ENCODE measurements at places on chromosomes 5 and 9. TPM values are rescaled to one million over a fixed set of nuclear protein-coding genes. Genes with fewer than 3 reads are reported as not detected.

DNA sequence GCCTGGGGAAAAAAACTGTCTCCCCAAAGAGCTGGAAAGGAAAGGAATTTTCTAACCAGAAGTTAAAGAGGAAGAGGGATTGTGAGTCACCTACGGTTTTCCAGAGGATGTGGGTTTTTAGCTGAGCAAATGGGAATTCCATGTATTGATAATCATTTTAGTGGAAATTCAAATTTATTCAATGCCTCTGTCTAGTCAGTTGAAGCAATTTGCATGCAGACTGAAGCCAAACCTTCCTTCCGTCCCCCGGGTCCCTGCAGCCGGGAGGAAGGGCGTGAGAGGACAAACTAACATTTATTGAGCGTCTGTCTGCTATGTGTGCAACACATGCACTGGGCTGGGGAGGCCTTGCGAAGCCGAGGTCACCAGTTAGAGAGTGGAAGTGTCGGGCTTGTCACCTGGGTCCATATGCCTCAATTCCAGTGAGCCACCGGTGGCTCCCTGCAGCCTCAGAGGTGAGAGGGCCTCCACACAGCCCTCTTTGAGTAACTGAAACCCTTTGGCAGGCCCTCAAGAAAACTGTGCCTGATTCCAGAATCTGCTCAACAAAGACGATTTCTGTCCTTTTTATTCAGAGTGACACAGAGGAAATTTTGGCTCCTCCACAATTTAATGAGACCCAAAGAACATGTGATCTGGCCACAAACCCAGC lies 70.3 kb downstream of the COL27A1 start:
- no peak for DNase-seq

DNA sequence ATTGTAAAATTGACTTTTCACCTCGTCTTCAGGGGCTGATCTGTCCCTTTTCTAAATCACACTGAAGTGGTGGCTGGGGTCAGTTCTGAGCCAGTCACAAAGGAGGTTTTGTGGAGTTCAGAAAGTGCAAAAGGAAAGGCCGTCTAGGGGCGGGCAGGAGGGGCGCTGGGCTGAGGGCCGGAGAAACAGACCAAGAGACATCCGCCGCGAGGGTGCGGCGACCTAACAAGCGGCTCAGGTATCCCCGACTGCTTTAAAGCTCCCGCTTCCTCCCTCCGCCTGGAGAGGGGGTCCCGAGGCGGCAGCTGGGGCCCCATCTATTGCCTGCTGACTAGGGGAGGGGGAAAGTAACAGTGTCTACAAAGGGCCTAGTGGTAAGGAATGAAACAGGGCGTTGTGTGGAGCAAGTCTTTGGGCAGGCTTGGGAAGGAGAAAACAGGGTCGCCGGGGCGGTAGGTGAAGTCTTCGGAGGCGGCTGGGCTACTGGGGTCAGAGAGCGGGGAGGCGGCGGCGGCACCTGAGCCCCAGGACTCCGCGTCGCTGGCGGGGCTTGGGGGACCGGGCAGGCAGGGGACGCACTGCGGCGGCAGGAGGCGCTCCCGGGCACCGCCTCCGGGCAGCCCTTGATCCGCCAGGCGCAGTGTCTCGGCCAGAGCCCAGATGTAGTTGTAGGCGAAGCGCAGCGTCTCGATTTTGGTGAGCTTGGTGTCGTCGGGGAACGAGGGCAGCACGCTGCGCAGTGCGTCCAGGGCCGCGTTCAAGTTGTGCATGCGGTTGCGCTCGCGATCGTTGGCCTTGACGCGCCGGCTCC lies 950 bp downstream of the NEUROG1 start:
- no peak for DNase-seq

DNA sequence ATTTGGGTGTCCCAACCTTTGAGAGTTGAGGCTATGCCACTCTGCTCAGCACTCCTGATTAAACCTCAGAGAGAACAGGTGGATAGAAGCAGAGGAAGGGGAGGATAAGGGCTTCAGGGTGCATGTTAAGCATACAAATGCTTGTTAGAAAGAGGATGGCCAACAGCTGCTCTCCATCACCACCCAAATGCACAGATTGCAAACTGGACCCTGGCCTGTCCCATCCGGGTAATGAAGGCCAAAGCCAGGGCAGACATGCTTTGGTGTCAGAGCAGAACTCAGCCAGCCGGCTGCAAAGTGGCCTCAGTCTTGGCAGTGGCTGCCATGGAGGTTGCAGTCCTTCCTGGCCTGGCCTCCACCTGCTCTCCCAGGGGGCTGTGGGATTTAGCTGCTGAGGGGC lies 84.3 kb downstream of the SIL1 start:
- DNase-seq, result no peak

GRCh38 chr5:45094876-45095440 lies 286.2 kb downstream of the MRPS30 start:
- DNase-seq, result no peak

- DNase-seq, result no peak
Measured at GRCh38 chr9:100354121-100354800, 1.5 kb upstream of the TEX10 start.

- no peak for DNase-seq
Measured at GRCh38 chr5:130002183-130002582, 97.9 kb downstream of the CHSY3 start.

DNA sequence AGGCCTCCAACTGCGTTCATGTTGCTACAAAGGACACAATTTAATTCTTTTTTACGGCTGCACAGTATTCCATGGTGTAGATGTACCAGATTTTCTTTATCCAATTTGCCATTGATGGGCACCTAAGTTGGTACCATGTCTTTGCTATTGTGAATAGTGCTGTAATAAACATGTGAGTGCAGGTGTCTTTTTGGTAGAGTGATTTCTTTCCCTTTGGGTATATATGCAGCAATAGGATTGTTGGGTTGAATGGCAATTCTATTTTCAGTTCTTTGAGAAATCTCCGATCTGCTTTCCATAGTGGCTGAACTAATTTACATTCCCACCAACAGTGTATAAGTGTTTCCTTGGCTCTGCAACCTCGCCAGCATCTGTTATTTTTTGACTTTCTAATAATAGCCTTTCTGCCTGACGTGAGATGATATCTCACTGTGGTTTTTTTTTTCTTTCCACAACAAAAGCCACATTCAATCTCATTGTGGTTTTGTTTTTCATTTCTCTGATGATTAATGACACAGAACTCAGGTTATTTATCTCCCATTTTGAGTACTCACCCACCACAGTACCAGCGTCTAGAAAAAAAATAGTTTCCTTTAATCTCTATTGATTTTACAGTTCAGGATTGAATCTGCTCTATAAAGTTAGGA lies 21.9 kb downstream of the ARRDC3 start:
- no peak for DNase-seq

GRCh38 chr5:102921341-102922044 lies 166.4 kb downstream of the PAM start:
- DNase-seq, result no peak

GRCh38 chr5:145283141-145283810 lies 551.9 kb downstream of the PRELID2 start:
- no peak for DNase-seq

DNA sequence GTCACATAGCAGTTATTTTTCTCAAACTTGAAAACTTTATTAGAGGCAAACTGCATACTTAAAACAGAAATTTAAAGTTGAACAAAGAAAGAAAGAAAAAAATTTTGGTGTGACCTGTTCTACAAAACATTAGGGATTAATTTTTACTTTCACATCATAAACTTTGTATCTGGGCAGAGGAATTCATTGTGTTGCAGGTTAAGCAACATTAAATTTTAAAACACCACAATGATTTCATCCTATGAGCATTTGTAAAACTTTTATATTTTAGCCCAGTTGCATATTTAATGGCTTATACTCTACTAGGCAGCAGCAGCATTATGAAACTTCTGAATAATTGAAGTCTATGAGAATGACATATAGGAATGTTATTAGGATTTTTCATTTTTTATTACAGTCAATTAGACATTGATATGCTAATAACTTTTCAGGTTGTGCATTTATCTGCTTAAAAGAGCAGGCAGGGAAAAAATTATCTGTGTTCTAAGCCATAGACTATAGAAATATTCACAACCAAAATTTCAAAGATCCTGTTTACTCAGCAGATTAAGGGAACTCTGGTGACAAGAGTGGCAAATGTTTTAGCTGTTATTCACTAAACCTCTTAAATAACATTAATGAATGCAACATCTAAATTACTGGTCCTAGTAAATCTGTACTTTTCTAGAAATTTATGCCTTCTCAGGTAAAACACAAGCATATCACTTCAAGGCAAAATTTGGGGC lies 1088.5 kb upstream of the CDH6 start:
- DNase-seq, result no peak

GRCh38 chr5:82334085-82334692 lies 56.0 kb upstream of the RPS23 start:
- no peak for DNase-seq

DNA sequence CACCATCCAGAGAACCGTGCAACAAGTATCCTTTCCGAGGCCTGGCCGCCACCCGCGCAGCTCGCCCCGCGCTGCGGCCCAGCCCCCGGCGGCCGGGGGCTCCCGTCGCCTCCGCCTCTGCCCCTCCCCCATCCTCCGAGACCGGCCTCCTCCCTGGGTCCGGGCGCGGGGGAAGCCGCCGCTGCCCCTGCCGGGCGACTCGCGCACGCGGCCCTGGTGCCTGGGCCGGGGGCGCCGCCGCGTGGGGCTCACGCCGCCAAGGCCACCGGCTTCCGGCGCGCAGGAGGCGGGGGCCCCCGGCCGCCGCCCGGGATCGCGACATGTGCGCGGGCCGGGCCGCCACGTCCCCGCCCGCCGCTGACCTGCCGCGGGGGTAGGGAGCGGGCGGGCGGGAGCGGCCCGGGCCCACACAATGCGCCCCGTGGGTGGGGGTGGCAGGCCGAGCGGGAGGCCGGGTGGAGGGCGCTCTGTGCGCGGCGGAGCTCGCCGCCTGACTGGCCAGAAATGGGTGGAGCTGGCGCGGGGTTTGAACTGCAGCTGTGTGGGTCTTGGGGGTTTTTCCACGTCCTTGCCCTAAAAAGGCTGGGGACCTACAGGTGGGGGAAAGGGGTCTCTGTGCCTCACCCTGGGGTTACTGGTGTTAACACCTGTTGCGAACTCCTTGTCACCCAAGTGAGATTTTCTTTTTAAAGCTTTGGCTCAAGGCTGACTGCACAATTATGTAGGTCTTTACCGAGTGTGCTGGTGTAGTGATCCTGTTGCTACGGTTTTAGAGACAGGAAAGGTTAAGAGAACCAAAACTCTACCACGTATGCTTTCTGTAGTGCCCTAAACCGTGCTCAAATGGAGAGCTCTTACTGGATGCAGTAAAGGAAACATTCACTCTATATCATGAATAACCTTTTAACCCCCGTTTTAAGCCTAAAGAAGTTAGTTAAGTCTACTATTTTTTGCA lies 32.3 kb downstream of the TNPO1 start:
- DNase-seq, result peak; percentile 82

GRCh38 chr9:14312719-14313377 lies 1.1 kb downstream of the NFIB start:
- no peak for DNase-seq

DNA sequence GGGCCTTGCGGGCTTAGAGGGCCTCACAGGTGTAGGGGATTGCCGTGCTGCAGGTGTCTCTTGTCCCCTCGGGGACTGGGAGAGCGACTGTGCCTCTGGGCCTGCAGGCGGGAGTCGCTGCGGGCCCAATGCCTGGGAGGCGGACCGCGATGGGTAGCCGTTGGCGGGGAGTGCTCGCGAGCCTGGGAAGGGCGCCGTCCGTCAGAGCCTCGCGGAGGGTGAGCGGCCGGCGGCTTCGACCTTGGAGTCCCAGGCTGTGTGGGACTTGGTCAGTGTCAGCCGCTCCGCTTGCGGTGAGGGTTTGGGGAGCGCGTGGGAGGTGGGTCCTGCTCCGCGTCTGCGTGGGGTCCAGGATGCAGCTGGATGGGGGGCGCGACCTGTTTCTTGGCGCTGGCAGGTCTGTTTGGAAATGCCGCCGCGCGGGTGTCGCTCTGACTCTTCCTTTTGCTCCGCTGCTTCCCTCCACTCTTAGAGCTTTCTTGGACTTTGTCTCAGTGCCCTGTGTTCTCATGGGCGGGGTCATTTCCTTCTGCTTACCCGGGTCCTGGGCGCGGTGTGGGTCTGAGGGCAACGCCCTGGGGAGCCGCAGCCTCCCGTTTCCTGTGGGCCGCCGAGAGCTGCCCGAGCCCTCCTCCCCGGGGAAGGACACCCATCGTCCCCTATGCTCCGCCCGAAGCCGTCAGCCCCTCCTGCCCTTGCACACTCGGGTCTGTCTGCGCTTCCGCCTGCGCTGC lies 88.9 kb upstream of the CACNA1B start:
- peak; percentile 72 for DNase-seq

GRCh38 chr5:140548791-140549190 lies 1.3 kb downstream of the EIF4EBP3 start:
- DNase-seq, result no peak

- no peak for DNase-seq
Measured at GRCh38 chr5:80142996-80143395, 107.8 kb downstream of the THBS4 start.

GRCh38 chr5:39742916-39743315 lies 318.1 kb upstream of the DAB2 start:
- DNase-seq, result no peak

DNA sequence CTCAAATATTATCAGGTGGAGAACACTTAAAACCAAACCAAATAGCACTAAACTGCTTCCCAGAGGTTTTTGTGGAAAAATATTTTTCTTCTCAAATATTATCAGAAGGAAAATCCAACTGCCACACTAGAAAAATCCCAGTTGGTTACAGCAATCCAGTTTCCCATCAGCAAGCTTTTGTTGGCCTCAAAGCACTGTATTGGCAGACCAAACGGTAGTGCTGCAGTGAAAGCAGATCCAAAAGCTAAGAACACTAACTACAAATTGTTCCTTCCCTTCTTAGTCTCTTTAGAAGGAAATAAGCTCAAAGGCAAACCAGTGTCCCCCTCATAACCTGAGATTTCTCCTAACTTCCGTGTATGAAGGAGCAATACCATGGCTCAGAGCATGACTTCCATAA lies 105.3 kb downstream of the TRIM36 start:
- DNase-seq, result no peak

- DNase-seq, result no peak
Measured at GRCh38 chr9:105846825-105847224, 152.5 kb downstream of the TMEM38B start.

DNA sequence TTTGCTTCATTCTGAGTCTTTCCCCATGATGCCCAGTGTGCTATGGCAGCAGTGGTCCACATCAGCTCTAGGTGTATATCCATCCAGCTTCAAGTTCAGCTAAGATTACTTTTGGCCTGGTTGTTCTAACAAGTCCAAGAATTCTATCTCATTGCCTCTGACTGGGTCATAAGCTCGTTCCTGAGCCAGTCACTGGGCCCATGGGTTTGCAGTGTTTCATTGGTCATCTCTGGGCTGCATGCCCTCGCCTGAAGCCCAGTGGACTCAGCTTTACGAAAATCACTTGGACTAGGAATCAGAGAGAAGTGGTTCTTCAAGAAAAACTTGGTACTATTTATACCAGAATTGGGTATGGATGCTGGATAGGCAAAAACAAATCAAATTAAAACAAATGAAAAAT lies 16.1 kb upstream of the ARHGAP26 start:
- DNase-seq, result no peak

- peak; percentile 14 for DNase-seq
Measured at GRCh38 chr9:92966518-92966800, 19.1 kb downstream of the FGD3 start.

GRCh38 chr5:132294728-132295504 lies 722 bp downstream of the SLC22A4 start:
- DNase-seq, result peak; percentile 75

The NUDT2 gene
- 73.2 TPM for polyA plus RNA-seq

The CER1 gene
- not detected for polyA plus RNA-seq

The FBP2 gene
- 17.8 TPM for polyA plus RNA-seq

The PCA3 gene
- not detected for polyA plus RNA-seq

The COL15A1 gene
- 12.0 TPM for polyA plus RNA-seq

The OTULIN gene
- polyA plus RNA-seq, result 8.7 TPM

The TRIM14 gene
- 6.0 TPM for polyA plus RNA-seq

The ACTBL2 gene
- polyA plus RNA-seq, result 0.05 TPM

The CCNJL gene
- polyA plus RNA-seq, result 2.6 TPM

The STC2 gene
- 0.62 TPM for polyA plus RNA-seq

The FAM221B gene
- not detected for polyA plus RNA-seq

Measured in stomach (tissue), 19 donors.